ENCODE measurements at places on chromosomes 3 and 15.

DNA sequence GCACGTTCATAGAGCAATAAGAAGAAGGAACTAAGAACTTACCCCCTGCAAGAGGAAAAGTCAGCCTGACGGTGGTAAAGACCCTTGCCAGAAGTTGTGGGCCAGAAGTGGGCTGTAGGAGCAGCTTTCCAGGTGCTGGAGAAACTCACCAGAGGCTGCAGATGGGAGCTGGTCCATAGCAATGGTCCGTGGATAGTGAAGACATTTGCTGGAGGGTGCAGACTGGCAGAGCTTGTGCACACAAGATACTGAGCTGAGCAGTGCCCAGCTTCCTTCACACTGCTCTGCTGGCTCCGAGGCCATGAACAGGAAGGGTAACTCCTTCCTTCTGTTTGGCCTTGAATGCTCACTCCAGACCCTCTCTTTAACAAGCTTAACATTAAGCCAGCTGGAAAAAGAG is 149.8 kb upstream of the BNIP2 start:
- no peak for DNase-seq

DNA sequence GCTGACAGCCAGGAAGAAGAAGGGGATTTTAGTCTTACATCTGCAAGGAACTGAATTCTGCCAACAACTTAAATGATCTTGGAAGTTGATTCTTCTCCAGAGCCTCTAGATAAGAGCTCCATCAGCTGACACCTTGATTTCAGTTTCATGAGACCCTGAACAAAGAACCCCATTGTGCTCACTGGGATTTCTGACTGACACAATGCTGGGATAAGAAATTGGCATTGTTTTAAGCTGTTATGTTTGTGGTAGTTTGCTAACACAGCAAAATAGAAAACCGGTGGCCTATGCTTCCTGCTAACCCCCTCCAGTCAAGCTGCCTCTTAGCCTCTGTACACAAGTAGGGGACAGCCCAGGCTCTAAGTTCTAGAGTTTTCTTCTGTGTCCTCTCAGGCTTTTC is 36.2 kb downstream of the MASP1 start:
- DNase-seq = no peak

DNA sequence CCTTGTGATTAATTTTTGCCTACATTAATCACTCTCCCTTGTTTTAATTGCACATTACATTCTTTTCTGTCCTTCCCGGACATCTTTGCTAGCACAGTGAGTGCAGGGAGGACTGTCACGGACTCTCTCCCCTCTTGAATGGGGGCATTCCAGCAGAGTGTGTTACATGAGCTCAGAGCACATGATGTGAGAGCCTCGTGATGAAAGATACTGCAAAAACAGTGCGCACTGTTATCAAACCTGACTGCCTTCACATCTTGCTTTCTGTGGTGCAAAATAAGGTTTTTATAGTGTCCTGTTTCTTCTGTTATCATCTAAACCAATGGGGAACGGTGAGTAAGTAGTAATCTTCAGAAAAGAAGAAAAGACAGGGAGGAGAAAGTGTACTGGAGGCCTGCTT is 167.5 kb downstream of the PGPEP1L start:
- DNase-seq = no peak

GRCh38 chr3:99891610-99892285 is 74.1 kb downstream of the CMSS1 start:
- no peak for DNase-seq
